ENCODE measurements at places on chromosomes 11 and 22.

DNA sequence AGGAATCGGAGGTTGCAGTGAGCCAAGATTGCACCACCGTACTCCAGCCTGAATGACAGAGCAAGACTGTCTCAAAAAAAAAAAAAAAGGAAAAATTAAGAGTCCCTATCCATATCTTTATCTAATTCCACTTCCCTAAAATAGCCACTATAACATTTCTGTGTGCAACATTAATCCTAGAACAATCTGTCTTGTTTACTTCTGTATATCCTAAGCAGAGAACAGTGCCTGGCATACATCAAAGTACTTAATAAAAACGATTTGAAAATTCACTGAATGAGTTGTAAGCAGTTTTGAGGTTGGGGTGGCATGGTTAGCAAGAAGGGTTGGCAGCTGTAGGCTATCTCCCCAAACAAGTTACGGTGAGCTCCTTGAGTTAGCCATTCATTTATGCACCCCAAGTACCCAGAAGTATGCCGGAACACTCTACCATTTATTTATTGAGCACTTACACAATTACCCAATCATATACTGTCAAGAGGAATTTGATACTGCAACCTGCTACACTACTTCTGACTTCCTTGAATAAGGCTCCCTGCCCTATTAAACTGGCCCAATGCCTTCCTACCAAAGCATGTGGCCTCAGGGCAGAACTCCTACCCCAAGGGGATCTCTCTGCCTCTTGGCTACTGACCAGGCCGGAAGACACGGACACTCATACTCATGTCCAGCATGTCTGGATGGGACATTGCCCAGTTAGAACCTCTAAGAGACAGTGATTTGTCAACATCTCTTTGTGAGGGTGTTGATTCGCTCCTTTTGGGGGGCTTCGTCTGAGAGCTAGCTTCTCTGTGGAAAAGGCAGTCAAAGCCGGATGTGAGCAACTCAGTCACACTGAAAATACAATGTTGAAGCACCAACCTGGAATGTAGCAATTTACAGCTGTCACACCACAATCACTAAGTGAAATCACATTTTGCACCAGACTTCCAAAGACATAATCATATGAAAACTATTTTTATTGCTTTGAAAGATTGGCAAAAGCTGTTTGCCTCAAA, 16.3 kb upstream of the TMEM41B start:
- DNase-seq = no peak

DNA sequence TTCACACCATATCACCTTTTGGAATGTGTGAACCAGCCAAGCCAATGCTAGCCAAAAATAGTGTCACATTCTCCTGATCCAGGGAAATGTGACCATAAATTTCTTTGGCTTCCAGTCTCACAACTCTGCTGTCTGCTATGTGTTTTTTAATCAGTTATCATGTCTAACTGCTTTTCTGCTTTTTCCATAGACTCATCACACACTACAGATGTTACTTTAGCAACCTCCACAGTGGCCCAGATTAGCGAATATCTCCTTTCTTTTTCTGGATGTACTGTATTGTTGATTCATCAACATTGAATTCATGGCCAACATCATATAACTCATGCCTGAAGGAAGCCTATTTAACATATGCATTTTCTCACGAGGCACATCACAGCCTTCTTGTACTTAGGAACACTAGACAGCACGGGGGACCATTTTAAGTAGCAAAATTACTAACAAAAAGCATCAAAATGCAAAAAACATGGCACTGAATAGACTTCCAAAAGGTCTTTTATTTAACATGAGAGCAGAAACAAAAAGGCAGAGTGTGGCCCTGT, 73.1 kb upstream of the POU2AF2 start:
- no peak for DNase-seq

GRCh38 chr22:46058591-46059519, 81.9 kb upstream of the WNT7B start:
- no peak for DNase-seq

DNA sequence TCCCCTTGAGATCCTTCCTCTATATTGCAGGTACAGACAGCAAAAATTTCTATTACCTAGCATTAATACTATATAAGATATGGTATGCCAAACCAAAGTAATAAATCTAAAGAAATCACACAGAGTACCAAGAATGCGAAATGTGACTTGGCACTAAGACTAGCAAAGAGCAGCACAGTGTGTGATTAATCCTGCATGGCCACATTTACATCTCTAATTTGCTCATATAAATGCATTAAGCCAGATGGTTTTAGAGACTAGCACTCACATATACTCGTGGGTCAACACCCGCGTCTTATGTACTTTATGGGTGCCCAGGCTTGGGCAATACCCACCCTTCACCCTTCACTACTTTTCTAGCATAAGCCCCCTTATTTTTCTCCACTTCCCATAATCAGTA, 213.2 kb downstream of the TTC28 start:
- DNase-seq = no peak

- no peak for DNase-seq
Measured at GRCh38 chr11:4092026-4092425, 2.6 kb upstream of the RRM1 start.

DNA sequence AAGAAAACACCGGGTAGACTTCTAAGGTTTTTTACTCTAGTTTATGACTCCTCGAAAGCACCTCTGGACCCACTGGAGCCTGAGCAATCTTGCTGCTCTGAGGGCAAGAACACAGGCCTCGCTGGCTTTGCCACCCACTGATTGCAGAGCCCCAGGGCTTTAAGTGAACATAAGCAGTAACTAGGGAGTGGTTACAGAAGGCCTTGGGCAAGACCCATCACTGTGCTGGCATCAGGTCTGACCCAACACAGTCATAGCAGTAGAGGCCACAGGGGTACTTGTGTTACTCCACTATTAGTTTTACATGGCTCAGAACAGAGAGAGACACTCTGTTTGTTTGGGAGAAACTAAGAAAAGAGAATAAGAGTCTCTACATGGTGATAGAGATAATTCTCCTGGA, 684.5 kb downstream of the FAM181B start:
- DNase-seq = no peak
